ENCODE measurements at places on chromosomes 5 and 9.

- no peak for DNase-seq
Observed at GRCh38 chr9:74940600-74940999, 12.1 kb downstream of the C9orf40 start.

GRCh38 chr5:181258576-181258975 lies 2.4 kb downstream of the TRIM52 start:
- DNase-seq = no peak

- DNase-seq = no peak
Observed at GRCh38 chr5:132209901-132210545, 17.6 kb downstream of the P4HA2 start.

DNA sequence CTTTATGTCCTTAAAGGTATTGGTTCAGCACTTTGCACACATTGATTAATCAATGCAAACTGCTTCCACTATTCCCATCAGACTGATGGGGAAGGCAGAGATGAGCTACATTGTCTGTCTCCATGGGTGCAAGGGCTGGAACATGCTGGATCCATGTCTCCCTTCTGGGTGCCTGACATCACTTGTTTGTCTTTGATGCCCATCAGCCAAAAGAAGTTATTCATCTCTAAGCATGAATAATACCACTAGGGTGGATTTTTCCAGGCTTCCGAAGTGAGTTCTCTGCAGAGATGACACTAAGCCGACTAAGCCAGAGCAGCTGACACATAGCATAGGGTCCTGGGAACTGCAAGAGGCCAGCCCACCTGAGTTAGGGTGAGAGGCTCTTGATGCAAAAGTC lies 8.7 kb downstream of the FGF1 start:
- no peak for DNase-seq

DNA sequence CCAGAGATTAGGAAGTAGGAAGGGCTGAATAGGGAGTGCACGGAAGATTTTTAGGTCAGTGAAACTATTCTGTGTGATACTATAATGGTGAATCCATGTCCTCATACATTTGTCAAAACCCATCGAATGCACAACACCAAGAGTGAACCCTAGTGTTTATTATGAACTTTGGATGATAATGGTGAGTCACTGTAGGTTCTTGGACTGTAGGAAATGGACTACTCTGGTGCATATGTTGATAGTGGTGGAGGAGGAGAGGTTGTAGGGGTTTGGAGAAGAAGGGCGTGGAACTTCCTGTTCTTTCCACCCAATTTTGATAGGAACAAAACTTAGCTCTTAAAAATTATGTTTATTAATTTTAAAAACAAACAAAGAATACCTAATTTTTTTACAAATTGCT lies 14.3 kb downstream of the CTSL start:
- DNase-seq = no peak

DNA sequence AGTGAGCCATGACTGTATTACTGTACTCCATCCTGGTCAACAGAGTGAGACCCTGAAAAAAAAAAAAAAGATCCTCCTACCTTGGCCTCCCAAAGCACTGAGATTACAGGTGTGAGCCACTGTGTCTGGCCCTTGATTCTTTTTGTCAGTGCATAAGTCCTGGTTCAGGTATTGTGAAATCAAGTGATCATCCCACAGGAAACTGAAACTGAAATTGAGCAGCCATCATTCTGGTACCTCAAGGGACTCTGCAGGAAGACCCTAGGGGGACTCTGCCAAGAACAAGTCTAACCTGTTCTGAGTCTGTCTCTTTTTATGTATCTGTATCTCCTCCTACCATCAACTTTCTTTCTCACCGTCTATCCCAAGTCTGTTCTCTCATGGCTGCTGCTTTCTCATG lies 1.9 kb upstream of the DCAF10 start:
- DNase-seq = no peak

DNA sequence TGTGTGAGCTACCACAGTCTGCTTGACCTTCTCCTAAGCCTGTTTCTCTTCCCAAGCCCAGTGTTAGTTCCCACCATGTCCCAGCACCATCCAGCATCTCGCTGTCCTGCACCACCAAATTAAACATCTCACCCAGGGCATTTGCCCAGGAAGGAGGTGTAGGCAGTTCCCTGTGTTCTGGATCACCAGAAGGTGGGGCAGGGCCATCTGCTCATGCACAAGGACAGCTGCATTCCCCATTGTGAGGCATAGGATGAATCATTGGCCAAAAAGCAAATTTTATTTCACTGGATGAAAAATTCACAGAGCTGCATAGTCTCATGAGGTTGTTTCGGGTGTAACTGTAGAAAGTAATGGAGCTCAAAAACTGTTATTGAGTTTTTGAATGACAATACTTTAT lies 89.5 kb upstream of the GRIA1 start:
- no peak for DNase-seq

GRCh38 chr9:133239533-133240090 lies 30.6 kb upstream of the OBP2B start:
- DNase-seq = no peak

- no peak for DNase-seq
Observed at GRCh38 chr9:18451406-18451805, 22.5 kb upstream of the ADAMTSL1 start.

DNA sequence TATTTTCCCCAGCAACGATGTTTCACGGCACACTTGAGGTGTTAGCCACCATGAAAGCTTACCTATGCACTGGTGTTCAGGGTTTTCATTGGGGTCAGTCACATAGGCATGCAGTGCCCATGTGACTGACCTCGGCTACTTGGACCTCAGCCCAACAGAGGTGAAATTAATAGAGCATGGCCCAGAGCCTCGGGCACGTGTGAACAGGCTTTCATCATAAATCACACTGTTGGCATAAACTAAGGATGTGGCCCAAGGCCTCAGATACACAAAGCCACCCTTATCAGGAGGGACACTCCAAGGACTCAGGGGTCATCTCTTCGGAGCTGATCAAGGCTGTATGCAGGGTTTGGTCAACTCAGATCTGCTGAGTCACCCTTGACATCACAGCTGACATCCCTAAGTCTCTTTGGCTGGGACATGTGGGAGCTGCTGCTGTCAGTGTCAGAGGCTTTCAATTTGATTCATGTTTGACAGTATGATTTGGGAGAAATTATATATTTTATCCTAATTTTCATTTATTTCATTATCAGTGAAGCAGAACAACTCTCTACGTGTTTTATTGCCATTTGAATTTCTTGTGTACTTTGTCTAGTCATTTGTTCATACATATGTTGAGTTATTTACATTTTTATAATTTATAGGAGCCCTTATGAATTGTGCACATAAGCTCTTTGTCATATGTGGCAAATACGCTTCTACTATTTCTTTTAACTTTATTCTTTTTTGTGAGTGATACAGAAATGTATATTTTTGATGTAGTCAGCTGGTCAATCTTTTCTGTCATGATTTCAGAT lies 59.7 kb upstream of the ANKRD33B start:
- DNase-seq = no peak

- no peak for DNase-seq
Observed at GRCh38 chr5:14316471-14316870, 173.3 kb downstream of the TRIO start.

DNA sequence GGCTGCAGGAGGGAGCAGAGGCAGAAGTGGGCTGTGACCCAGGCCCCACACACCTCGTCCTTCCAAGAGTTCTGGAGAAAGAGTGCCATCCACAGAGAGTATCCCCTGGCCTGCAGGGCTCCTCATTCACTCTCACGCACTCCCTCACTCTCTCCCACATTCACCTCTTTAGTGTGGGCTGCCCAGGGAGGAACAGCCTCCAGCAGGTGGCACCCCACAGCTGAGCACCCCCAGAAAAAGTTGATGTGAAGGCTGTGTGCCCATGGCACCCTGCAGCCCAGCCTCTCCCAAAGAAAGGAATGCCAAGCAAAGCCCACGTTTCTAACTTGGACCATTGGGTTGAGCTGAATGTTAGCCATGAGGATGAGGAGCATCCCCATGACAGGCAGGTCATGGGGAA lies 4.5 kb upstream of the SHC3 start:
- DNase-seq = no peak

- DNase-seq = no peak
Observed at GRCh38 chr5:50898966-50899365, 232.5 kb downstream of the PARP8 start.

- peak; percentile 20 for DNase-seq
Observed at GRCh38 chr9:113536483-113537228, 73.1 kb downstream of the RGS3 start.

DNA sequence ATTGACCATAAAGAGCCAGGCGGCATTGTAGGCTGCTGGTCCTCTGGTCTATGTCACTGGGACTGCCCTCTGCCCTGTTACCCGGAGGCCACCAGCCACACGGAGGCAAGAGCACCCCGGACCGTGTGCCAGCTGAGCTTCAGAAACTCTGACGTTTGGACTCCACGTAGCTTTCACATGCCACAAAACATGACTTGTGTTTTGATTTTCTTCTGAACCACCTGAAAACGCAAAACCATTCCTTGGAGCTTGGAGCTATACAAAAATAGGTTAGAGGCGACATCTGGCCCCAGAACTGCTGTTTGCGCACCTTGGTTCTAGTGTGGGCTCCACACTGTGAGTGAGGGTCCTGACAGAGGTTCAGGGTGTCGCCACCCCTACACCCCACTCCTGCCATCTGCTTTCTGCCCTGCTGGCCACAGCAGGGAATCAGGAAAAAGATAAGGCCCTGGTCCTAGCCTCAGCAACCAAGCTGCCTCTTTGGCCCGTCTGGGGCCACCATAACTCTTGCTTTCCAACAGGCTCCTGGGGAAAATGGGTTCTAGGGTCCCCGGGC lies 151.3 kb upstream of the IRX2 start:
- DNase-seq = no peak

GRCh38 chr9:16627967-16628366 lies 242.5 kb downstream of the BNC2 start:
- no peak for DNase-seq

GRCh38 chr5:4704951-4705350 lies 435.2 kb upstream of the ADAMTS16 start:
- DNase-seq = no peak

GRCh38 chr5:149632311-149633251 lies 51.3 kb downstream of the ARHGEF37 start:
- no peak for DNase-seq

GRCh38 chr5:14326035-14326903 lies 183.1 kb downstream of the TRIO start:
- no peak for DNase-seq

DNA sequence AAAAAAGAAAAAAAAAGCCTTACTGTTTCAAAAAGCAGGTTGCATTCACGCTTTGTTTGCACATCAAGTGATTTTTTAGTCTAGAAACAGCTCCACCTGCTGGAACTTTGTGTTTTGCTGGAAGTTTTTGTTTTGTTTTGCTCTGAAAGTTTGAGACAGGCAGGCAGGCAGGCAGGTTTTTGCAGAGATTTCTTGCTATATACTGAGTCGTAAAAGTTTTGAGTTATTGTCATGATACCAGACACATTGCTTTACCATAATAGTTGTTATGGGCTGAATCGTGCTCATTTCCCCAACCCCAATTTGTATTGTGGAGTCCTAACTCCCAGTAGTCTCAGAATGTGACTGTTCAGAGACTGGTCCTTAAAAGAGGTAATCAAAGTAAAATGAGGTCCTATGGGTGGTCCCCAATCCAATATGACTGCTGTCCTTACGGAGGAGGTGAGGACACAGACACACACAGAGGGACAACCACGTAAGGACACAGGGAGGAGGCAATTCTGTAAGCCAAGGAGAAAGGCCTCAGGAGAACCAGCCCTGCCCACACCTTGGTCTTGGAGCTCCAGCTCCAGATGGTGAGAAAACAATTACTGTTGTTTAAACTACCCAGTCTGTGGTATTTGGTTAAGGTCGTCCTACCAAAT lies 20.9 kb downstream of the OR2Y1 start:
- DNase-seq = no peak

- DNase-seq = no peak
Observed at GRCh38 chr9:86274821-86275643, 7.3 kb downstream of the ISCA1 start.

- peak; percentile 47 for DNase-seq
Observed at GRCh38 chr9:105359892-105360291, 87.9 kb upstream of the FSD1L start.

- no peak for DNase-seq
Observed at GRCh38 chr9:95458666-95459065, 58.1 kb downstream of the PTCH1 start.

GRCh38 chr5:140243706-140244250 lies 59.1 kb downstream of the PFDN1 start:
- DNase-seq = no peak

DNA sequence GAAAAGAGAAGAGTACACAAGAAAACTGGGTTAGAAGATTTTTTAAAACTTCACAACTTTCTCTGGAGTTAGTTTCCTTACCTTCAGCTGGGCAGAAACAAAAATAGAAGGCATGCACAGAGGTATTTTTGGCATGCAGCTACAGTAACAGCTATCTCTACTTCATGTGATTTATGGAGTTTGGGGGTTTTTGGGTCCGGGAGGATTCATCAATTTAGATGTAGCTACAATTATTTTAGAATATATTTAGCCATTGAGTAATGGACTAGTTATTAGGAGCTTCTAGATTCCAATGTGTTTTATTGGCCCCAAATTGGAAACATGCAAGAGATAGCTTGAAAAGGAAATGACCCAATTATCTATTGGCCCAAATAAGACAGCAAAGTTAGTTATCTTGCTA lies 91.6 kb upstream of the TNFAIP8 start:
- no peak for DNase-seq

GRCh38 chr5:77431286-77431685 lies 60.8 kb downstream of the WDR41 start:
- DNase-seq = no peak

- DNase-seq = no peak
Observed at GRCh38 chr5:173451031-173451430, 122.8 kb upstream of the STC2 start.

GRCh38 chr5:33941090-33941489 lies 4.9 kb downstream of the RXFP3 start:
- DNase-seq = no peak

- DNase-seq = no peak
Observed at GRCh38 chr5:151270599-151270998, 17.6 kb downstream of the GM2A start.

DNA sequence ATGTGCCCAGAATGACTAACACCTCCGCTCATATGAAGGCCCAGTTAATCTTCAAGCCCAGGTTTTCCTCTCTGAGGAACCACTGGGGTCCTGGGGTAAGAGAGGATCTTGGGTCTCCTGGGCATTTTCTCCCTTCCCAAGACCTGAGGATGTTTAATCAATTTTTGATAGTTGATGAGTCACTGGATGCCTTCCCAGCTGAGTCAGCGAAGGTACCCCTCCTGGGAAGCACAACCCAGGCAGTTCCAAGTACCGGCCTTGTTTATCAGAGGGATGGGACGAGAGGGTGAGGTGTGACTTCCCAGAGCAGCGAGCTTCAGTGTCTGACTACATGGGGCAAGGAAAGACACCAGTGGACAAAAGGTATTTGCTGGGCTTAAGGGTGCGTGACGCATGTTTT lies 119.6 kb upstream of the IL12B start:
- no peak for DNase-seq

All from activated naive CD8-positive, alpha-beta T cell treated with anti-CD3 and anti-CD28 coated beads, Interleukin-2, amount 10 ng/mL, durations not matched to agents 7 days and 5 days (primary cell).